ENCODE measurements at places on chromosomes 2 and 18.
A peak's percentile ranks its signal among the peaks of the same experiment; 100 is the strongest.

- peak; percentile 22 for DNase-seq
Observed at GRCh38 chr2:8134985-8135682, 546.7 kb upstream of the ID2 start.

GRCh38 chr2:29447513-29447912 is 332.3 kb downstream of the CLIP4 start:
- no peak for DNase-seq

DNA sequence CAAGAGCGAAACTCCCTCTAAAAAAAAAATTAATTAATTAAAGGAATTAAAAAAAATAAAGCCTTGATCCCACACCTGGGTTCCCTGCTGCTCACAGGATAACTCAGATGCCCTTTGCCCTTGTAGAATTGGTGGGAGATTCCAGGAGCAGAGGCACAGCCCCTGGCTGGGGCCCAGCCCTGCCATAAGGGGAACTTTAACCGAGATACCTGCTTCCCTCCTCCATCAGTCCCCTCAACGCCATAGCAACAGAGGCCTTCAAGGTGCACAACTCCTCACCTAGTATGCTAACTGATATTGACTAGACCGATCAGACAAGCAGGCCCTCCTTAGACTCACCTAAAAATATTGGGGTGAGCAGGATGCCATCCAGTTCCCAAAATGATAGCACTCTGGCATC is 23.6 kb downstream of the TEX44 start:
- no peak for DNase-seq

- peak; percentile 6 for DNase-seq
Observed at GRCh38 chr2:174063492-174064092, 98.4 kb upstream of the SP3 start.

DNA sequence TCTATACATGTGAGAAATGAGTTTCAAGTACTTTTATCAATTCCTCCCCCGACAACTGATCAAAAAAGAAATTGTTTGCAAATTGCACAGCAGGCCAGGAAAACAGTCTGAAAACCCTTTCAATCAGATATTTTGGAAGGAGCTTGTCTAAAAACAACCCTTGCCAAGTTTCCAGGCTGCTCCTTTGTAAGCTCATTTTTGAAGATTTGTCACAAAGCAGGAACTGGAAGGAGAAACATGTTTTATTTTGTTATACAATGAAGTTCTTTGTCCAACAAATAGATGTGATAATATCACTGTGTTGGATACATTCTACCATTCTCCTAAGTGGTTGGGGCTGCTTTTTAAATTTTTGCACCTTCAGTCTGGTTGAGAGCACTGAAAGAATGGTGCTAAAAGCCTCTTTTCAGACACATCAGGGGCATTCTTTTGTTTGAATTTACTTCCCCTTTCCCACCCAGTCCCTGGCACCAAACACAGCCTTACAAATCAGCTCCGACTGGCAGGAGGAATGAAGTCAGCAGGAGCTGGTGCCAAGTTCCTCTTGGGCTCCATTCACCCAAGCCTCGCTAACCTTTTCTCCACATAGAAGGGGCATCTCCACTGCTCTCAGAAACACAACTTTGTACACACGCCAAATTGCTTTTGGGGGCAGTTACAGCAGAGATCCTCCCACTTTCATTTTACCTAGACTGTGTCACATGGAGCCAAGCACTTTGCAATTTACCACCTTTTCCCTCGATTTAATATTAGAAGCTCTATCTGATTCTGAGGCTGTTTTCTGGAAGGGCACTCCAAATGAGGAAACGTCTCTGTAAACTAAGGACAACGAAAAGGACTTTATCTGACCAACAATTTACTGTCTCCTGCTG is 88.0 kb downstream of the C1D start:
- no peak for DNase-seq

DNA sequence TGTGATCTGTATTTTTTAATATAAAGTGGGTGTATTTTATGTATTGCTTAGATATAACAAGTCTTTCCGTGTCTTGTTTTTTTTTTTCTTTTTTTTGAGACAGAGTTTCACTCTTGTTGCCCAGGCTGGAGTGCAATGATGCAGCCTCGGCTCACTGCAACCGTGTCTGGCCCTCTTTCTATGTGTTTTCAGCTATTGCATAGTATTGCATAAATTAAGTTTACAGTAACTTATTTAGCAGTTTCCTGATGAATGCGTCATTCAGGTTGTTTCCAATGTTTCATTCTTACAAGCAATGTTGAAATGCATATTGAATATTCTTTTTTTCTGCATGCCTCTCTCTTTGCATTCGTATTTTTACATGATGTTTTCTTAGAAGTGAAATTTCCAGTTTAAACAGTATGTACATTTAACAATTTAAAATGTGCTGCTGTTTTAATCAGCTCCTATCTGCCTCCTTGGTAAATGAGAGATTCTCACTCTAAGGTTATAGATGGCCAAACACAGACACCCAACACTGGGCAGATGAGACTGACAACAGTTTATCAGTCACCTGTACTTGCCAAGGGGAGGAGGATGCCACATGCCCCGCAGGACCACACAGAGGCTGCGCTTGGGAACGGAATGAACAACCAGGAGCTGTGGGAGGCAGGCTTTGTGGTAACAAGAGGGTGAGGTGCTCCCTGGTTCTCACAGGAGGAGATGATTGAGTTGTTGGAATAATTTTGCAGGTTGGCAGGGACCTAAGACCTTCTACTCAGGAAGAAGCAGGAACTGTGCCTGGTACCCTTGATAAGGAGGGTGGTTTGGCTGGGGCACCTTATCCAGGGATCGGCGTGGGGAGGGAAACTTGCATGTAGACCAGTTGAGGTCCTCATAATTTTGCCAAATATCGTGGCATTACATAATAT is 7.5 kb downstream of the SLC9A4 start:
- no peak for DNase-seq

DNA sequence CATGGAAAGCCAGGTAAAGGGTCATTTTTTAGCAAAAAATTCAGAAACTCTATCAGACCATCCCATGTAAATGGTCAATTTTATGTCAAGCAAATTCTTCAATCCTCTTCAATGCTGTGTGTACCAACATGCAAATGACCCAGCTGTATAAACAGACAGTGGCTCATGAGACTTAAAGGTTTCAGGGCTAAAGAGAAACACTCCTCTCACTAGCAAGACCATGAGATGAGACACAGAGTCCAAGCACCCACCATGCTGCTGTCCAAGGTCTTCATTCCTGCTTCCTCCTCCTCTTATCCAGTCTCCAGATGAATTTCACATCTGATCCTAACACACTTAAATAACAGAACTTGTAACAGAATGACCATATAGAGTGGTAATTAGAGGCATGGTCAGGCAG is 30.8 kb upstream of the ONECUT2 start:
- no peak for DNase-seq

GRCh38 chr2:222307143-222307756 is 8.5 kb upstream of the PAX3 start:
- no peak for DNase-seq

- DNase-seq, result no peak
Observed at GRCh38 chr2:74502720-74503505, 3.5 kb upstream of the LBX2 start.

GRCh38 chr2:107462181-107462580 is 364.5 kb upstream of the RGPD4 start:
- DNase-seq, result peak; percentile 83

GRCh38 chr2:225841314-225841713 is 441.8 kb downstream of the NYAP2 start:
- DNase-seq, result no peak

- no peak for DNase-seq
Observed at GRCh38 chr2:24204505-24204904, 29.7 kb downstream of the FAM228A start.

GRCh38 chr2:197028230-197028629 is 101.7 kb upstream of the PGAP1 start:
- no peak for DNase-seq
